ENCODE measurements at places on chromosomes 5 and 9. TPM values are rescaled to one million over a fixed set of nuclear protein-coding genes. Genes with fewer than 3 reads are reported as not detected.

- H3K4me1 ChIP-seq = peaks cover 8% of the 10 kb centered on the region
- no peak overlapping the region for H3K4me3 ChIP-seq
- peaks cover 50% of the 10 kb centered on the region for H3K36me3 ChIP-seq
- H3K27ac ChIP-seq = no peak overlapping the region
- no peaks in the 10 kb centered on the region for H3K27me3 ChIP-seq
Observed at GRCh38 chr9:133772581-133772980, 34.4 kb upstream of the SARDH start.

DNA sequence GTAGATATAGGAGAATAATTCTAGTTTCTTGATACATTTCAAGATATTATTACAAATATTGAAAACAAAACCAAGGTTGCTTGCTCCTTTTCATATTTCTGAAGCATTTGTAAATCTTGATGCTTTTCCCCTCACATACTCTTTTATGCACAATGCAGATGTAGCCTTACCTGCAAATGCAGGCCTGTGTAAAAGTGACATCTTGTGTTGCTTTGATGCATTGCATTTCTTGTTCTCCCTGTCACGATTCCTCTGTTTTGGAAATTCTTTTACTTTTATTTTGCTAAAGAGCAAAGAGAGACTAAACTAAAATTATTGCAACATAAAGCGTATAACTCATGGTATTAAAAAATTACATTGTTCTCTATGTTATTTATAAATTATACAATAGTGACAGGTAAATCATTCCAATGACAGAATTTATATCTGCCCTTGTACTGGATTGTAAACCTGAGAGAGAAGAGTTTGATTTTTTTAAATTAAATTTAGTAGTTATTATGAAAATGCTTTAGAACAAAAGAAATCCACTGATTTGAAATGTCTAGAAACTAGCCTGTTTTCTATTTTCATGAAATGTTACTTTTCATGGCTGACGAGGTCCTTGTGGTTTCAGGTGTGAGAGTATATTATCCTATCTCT lies 970.0 kb downstream of the MAT2B start:
- no peaks in the 10 kb centered on the region for H3K36me3 ChIP-seq
- no peak for DNase-seq
- H3K27ac ChIP-seq = no peak overlapping the region
- no peak overlapping the region for H3K4me3 ChIP-seq

GRCh38 chr5:72301557-72301956 lies 18.5 kb downstream of the MRPS27 start:
- no peaks in the 10 kb centered on the region for H3K4me1 ChIP-seq
- H3K36me3 ChIP-seq = no peaks in the 10 kb centered on the region
- DNase-seq = no peak
- H3K27me3 ChIP-seq = no peaks in the 10 kb centered on the region
- H3K27ac ChIP-seq = no peak overlapping the region

DNA sequence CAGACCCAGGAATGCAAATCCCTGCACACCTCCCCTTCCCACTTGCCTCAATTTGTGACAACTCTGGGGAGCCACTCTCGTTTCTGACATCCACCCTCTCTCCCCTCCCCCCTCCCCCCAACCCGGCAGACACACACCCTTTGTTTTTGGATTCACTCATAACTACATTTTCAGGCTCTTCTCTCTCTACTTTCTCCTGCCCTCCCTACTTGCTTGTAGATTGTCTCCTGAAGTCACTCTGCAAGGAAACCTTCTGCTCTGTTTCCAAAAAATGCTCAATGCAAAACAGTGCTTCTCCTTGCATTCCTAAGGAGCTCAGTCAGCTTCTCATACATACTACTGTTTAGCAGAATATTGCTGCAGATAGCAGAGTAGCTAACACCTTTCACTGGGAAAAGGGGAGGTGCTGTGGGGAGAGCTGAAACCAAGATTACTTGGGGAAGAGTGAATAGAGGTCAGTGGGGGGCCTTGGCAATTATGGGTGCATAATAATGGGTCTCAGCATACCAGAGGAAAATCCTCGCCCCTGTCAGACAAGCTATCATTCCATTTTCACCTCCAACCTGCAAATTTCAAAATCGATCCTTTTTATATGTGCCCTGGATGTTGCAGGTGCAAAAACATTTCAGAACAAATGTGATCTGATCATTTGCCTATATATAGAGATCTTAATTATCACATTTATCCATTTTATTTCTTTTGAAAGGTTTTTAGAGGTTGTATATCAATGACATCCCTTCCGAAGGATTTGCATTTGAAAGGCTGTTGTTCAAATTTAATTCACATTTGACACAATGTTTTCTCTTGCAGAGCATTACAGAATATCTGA lies 1860.7 kb upstream of the WWC1 start:
- H3K4me3 ChIP-seq = no peak overlapping the region
- no peak overlapping the region for H3K27ac ChIP-seq
- no peak for DNase-seq
- no peaks in the 10 kb centered on the region for H3K36me3 ChIP-seq

The FOXD4L5 gene
- total RNA-seq = not detected

The SLC6A19 gene
- total RNA-seq = not detected
